Stimulated activated CD4-positive, alpha-beta T cell treated with anti-CD3 and anti-CD28 coated beads, Interleukin-12 subunit alpha, Interleukin-12 subunit beta, amount 100 ng/mL, for 48 hours (primary cell): ENCODE measurements at places on chromosomes 6 and 20.

GRCh38 chr6:18036781-18037180, 49.3 kb upstream of the KIF13A start:
- no peak for DNase-seq

DNA sequence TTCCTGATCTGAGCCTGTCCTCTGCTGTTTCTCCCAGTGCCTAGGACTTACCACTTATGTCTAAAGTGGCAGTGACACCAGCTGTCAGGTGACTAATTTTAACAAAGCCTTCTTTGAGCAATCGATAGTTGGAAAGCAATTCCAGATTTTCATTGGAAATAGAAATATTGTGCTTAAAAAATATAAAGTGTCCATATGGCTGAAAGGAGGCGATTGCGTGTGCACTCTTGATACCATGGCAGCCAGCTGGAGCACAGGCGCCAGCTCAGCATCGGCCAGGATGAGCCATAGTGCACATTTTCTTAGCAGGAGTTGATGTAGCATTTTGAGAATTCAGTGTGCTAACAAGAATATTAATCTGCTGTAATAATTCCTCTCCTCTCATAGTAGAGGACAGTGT, 70.0 kb downstream of the LRRC1 start:
- no peak for DNase-seq

GRCh38 chr6:156688620-156688971, 88.6 kb upstream of the ARID1B start:
- no peak for DNase-seq

DNA sequence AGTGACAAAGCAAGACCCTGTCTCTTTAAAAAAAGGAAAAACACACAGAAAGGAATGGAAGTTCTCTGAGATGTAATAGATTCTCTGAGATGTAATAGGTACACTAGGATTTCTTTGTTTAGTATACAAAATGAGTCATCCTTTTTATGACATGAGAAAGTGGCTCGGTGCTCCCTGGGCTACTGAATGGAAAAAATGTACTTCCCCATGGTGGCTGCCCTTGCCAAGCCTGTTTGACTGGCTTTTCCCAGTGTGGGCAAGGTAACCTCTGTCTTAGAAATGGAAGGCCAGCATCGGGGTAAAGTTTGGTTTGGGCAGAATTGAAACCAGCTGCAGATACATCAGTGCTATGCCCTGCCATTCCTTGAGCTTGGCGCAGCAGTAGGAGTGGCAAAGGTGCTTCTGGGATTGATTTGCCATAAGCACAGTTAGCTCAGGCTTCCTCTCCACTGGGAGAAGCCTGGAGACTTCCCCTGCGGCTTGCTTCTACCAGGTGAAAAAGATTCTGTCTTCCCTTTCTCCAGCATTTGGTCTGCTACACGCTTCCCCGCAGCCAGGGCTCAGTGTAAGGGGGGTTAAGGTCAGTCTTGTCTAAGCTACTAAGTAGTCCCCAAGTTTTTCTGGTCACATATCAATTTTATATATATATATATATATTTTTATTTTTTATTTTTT, 24.5 kb downstream of the ARFGEF2 start:
- no peak for DNase-seq

DNA sequence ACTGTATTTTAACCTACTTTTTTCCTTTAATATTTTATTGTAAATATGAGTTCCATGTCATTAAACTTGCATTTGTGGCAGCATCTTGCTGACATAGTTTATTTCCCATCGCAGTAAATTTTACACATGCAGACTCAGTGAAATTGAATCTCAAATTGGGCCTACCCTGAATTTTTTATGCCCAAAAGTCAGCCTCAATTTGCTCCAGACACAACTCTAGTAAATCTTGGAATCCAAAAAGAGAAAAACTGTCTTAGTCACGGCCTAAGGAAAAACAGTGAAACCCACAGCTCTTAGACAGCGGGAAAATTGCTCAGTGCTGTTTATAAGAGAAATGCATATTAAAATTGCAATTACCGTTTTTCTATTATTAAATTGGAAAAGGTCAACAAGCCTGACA, 85.3 kb upstream of the PCSK2 start:
- no peak for DNase-seq

DNA sequence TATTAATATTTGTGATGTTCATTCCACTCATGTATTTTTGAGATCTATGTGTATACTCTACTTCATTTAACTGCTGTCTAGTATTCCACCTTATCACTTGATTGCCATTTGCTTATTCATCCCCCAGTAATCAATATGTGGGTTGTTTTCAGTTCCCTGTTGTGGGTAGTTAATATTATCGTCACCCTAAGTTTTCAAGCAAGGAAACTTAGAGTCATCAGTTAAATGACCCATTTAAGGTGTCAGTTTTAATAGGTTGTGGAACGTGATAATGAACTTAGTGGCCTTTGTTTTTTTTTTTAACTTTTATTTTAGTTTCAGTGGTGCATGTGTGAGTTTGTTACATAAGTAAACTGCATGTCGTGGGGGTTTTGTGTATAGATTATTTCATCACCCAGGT, 90.3 kb downstream of the SLC24A3 start:
- DNase-seq: no peak

DNA sequence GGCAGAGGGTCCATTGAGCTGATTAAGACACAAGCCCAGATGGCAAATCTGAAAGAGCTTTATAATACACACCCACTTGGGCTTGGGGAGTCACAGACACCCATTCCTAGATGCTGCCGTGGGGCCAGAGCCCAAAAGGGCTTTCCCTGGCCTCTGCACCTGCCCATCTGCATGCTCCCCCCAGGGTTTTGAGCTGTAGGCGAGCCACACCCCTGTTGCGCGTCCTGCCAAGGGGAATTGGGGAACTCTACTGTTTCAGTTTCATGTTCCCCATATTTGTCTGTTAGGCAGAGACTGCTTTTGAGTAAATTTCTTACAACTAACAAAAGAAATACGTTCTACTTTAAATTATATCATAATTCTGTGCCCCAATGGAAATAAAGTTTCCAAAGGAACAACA, 52.9 kb upstream of the FNDC1 start:
- no peak for DNase-seq

GRCh38 chr6:162184465-162184864, 543.1 kb downstream of the PRKN start:
- no peak for DNase-seq

DNA sequence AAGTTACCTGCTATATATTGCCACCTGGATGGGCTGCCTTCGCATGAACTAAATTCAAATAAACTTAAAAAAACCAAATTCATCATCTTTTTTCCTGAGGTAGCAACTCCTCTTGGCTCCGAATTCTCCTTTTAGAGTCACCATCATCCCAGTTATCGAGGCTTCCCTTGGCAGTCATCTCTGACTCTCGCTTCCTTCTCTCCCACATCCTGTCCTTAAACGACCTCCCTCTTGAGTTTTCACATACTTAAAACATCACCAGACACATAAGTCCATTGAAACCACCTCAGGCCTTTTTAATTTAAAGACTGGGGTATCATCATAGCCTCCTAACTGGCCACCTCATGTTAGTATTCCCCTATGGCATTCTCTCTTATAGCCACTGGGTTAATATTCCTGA, 296.1 kb upstream of the FLRT3 start:
- no peak for DNase-seq

- no peak for DNase-seq
Observed at GRCh38 chr6:27892649-27893058, 19.5 kb downstream of the OR2B2 start.

DNA sequence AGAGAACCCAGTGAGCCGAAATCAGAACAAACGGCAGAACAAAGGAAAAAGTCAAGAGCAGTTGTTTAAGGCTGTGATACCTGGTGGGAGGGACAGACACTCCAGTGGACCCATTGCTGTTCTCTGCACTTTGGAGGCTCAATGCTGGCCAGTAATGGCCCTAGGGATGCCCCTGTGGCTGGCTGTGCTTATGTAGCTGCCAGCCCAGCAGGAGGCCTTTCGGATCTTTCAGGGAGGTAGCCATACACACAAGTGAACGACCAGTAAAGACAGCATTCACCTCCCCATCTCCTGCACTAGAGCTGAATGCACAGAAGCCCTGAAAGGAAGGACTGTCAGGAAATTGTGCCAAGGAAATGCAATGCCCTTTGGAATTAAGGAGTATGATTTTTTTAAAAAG, 34.3 kb downstream of the GPLD1 start:
- no peak for DNase-seq

DNA sequence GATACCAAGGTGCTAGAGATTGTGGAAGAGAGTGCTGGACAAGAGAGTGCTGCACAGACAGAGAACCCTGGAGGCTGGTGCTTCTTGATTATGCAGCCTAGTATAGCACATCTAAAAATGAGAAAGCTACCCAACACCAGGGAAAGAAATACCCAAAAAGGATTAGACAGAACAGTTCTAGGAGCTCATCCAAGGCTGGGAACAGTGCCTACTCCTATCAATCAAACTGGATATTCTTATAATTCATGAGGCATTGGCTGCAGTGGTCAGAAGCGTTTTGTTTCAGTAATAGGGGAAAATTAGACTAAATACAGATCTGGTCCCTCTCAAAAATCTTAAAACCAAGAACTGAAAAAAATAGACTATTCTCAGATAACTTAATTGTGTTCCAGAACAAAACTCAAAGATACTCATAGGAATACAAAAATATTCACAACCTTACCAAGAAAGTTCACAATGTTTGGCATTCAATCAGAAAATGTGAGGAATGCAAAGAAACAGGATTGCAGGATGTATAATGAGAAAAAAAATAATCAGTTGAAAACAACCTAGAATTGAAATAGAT, 222.9 kb downstream of the EPHA7 start:
- no peak for DNase-seq

DNA sequence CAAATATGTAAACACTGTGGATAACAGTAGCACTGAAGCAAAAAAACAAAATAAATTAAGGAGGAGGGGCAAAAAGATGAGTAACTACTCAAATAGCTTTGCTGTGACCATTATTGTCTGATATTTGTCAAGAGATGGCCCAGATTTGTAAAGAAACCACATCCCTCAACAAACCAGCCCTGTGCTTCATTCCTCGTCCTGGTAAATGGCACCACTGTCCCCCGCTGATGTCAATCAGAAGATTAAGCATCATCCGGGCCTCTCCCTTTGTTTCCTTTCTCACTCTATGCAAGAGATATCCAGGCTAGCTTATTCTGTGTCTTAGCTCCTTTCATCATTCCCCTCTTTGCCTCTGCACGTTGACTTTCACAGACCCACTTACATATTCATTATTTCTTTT, 259.0 kb downstream of the SYNE1 start:
- no peak for DNase-seq

DNA sequence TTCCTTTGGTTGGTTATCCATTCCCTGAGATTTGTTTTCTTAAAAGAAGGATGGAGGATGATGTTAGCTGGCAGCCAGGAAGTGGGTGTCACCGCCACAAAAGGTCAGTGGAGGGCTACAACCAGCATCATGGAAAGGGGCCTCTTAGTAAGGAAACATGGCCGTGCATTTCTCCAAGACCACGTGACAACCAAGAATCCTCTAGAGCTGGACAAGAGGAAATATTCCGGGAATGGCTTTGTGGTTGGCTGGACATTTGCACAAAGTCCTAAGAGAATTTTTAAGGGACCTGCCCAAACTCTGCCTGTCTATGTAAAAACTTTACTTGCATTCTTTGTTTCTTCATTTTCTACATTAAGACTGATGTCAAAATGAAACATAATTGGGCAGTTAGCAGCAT, 399.9 kb upstream of the MARCKS start:
- DNase-seq: no peak

GRCh38 chr20:56257604-56258003, 9.1 kb downstream of the MC3R start:
- DNase-seq: no peak

GRCh38 chr6:35737413-35738211, 780 bp downstream of the ARMC12 start:
- DNase-seq: no peak

- no peak for DNase-seq
Observed at GRCh38 chr6:125252891-125253290, 48.9 kb downstream of the HDDC2 start.

- DNase-seq: no peak
Observed at GRCh38 chr6:139778106-139778505, 403.7 kb upstream of the CITED2 start.

DNA sequence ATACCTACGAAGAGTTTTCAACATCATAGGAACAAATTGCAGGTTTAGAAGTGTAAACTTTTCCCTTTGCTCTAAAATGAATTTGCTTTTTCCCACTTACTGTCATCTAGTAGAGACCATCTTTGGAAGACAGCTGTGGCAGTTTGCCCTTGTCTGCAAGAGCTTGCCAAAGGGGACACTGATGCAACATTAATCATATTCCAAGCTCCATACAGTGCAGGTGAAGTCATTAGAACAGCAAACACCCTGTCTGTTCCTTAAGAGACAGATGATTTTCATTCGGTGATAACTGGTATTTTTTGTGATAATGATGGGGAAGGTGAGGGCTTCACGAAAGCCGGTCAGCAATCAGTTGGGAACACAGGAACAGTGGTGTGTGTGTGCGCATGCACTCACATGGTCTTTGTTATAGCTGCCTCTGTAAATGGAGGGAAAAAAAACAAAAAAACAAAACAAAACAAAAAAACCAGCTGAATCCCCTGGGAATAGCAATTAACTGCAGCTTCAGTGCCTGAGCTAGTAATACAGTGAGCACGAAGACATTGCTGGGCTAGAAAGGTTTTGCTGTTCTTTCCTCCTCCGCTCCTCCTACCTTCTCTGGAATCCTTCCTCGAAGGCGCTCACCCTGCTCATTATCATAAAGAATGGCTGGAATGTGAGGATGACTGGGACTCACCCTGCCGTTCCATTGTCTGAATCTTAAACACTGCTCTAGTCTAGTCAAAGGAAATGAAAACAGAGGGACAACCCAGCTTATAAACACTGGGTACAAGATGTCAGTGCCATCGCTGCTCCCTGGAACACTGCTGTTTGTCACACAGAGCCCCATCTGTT, 35.2 kb upstream of the KIF13A start:
- no peak for DNase-seq

DNA sequence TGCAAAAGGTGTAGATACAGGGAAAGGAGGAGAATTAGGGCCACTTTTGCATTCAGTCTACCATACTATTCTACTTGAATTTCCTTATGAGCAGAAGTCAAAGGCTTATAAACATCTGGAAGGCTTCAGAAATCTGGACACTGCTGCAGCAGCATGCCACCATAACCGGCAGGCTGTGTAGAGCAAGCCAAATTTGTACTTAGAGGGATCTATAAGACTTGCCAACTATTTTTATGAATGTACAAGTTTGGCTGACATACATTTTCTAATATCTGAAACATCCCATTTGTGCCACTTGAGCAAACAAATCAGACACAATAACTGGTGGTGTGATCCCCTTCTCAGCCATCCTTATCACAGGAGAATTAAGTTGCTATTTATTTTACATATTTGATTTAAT, 14.0 kb upstream of the PLCB1 start:
- no peak for DNase-seq

DNA sequence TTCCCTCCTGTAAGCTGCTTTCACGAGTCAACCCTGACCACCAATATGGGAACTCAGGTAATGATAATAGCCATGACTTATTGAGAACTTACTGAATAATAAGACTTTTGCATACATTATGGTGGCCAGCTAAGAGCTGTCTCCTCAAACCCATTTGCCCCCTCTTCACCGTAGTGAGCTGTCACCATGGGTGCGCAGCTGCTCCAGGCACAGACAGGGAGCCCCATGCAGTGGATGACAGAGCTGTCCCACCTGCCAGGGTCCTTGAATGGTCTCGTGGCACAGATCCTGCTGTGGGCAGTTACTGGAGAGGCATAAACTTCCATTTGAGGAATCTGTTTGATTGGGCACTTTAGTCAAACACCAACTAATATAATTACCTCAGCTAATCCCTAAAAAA, 1.9 kb downstream of the SLC22A16 start:
- no peak for DNase-seq
